Activated naive CD8-positive, alpha-beta T cell treated with anti-CD3 and anti-CD28 coated beads for 36 hours (primary cell): ENCODE measurements at places on chromosomes 13 and 19. TPM values are rescaled to one million over a fixed set of nuclear protein-coding genes. Genes with fewer than 3 reads are reported as not detected.

The STAP2 gene
- 13.1 TPM for total RNA-seq

The APLP1 gene
- 0.88 TPM for total RNA-seq

The B3GNT8 gene
- total RNA-seq = 0.48 TPM

The SEMA6B gene
- total RNA-seq = not detected

GRCh38 chr13:111429064-111429558 is 108.7 kb downstream of the TEX29 start:
- peaks cover 10% of the 10 kb centered on the region for H3K27me3 ChIP-seq
- DNase-seq = peak; percentile 31
- H3K36me3 ChIP-seq = no peaks in the 10 kb centered on the region
- H3K27ac ChIP-seq = no peak overlapping the region
- H3K4me1 ChIP-seq = no peaks in the 10 kb centered on the region

GRCh38 chr13:79987761-79988160 is 353.2 kb downstream of the SPRY2 start:
- H3K36me3 ChIP-seq = no peaks in the 10 kb centered on the region
- no peak overlapping the region for H3K27ac ChIP-seq
- H3K27me3 ChIP-seq = no peaks in the 10 kb centered on the region
- H3K4me1 ChIP-seq = no peaks in the 10 kb centered on the region
- no peak for DNase-seq
- H3K4me3 ChIP-seq = no peak overlapping the region

- H3K27ac ChIP-seq = peak within 1 kb of the TSS; percentile 98
- DNase-seq = peak; percentile 65
- H3K4me1 ChIP-seq = peaks cover 53% of the 10 kb centered on the region
- no peaks in the 10 kb centered on the region for H3K27me3 ChIP-seq
- H3K36me3 ChIP-seq = peaks cover 37% of the 10 kb centered on the region
- peak within 1 kb of the TSS; percentile 96 for H3K4me3 ChIP-seq
Measured at GRCh38 chr13:42272115-42272803, at the start of gene AKAP11. Gene AKAP11 (plus strand): TSS chr13:42272152. CDS start chr13:42286349, 14,197 bp downstream.

DNA sequence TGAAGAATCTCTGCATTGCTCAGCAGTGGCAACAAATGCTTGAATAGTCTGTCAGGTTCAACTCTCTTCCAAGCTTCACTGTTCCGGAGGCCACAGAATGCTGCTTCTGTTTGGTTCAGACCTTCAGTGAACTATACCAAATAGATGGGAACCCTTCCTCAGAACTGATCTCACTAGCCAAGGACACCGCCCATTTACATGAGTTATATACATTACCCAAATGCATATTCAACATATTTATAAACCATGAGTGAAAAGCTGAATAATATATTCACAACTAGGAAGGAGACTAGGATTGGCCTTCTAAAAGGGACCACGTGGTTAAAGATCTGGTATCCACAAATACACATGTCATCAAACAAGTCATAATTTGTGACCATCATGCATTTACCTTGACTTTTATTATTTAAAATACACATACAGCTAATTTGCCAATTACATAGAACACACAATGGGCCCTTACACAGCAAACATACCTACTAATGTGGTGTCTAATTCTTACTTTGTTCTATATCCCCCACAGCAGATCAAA is 49.3 kb downstream of the ENOX1 start:
- H3K27me3 ChIP-seq = no peaks in the 10 kb centered on the region
- no peaks in the 10 kb centered on the region for H3K36me3 ChIP-seq
- no peak overlapping the region for H3K27ac ChIP-seq
- DNase-seq = no peak
- no peaks in the 10 kb centered on the region for H3K4me1 ChIP-seq

DNA sequence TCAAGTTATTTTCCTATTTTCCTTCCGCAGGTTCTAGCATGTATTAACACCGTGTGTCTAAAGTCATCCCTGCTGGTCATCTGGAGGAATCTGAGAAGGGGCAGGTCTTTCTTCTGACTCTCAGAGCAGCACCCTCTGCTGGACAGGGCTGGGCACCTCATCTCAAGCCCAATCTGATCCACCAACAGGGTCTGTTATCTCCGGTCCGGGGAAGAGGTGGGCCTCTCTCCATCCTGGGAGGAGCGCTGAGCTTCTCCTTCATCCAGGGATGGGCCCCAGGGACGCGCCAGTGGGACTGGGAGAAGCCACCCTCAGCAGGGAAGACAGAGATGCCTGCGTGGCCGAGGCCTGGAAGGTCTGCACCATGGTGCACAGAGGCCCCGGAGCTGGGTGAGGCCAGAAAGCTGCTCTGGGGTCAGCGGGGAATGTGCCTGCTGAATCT is 26.0 kb upstream of the ZNF331 start:
- DNase-seq = peak; percentile 49
- no peaks in the 10 kb centered on the region for H3K36me3 ChIP-seq
- no peaks in the 10 kb centered on the region for H3K27me3 ChIP-seq
- peaks cover 3% of the 10 kb centered on the region for H3K4me1 ChIP-seq
- no peak overlapping the region for H3K4me3 ChIP-seq

DNA sequence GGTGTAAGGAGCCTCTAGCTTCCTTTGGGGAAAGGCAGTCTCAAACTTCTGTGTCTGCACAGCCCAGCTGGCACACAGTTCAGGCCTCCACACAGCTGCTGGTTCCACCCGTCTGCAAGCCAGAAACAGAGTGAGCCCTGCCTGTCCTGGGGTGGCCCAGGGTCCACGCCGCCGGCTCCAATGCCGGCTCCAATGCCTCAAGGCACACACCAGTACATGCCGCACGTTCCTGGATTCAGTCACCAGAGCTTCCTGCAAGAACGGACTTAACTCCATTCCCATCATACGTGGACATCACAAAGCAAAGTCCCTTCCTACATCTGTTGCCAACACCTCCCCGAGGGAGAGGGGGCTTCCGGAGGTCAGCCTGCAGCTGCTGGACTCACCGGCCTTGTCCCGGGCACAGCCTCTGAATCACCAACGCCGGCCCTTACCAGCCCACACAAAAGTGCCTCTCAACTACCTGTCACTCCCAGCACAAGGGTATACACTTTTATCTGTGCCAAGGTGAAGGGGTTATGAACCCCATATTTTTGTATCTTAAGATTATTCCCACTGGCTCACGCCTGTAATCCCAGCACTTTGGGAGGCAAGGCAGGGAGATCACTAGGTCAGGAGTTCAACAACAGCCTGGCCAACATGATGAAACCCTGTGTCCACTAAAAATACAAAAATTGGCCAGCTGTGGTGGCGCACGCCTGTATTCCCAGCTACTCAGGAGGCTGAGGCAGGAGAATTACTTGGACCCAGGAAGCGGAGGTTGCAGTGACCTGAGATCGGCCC is 8.5 kb downstream of the SH3GL1 start:
- DNase-seq = no peak
- no peaks in the 10 kb centered on the region for H3K27me3 ChIP-seq
- H3K4me1 ChIP-seq = peaks cover 23% of the 10 kb centered on the region
- no peak overlapping the region for H3K27ac ChIP-seq

- H3K36me3 ChIP-seq = no peaks in the 10 kb centered on the region
- H3K4me1 ChIP-seq = peaks cover 4% of the 10 kb centered on the region
- H3K27ac ChIP-seq = no peak overlapping the region
- no peak overlapping the region for H3K4me3 ChIP-seq
- DNase-seq = no peak
Measured at GRCh38 chr13:46535825-46536224, 17.1 kb upstream of the LRCH1 start.

DNA sequence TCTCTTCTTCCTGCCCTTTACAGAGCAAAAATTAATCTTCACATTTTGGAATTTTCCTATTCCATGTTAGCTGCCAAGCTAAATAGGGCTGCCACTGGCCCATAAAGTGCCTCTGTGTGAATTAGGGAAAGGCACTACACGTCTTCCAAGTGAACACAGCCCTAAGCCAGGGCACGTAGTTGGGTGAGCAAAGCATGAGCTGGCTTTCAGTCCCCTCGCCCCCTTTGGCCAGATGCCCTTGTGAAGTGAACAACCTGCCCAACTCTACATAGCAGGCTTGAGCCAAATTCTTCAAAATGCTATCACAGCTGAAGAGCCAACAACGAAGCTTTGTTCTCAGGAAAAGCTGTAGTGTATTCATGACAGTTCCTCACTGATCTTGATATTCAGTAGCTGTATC is 213.1 kb downstream of the OXGR1 start:
- H3K27me3 ChIP-seq = no peaks in the 10 kb centered on the region
- H3K36me3 ChIP-seq = no peaks in the 10 kb centered on the region
- H3K4me1 ChIP-seq = no peaks in the 10 kb centered on the region

GRCh38 chr19:53086949-53087348 is 16.3 kb downstream of the ZNF160 start:
- DNase-seq = no peak
- peak overlapping the region; percentile 16 for H3K27ac ChIP-seq
- peaks cover 89% of the 10 kb centered on the region for H3K36me3 ChIP-seq
- H3K4me1 ChIP-seq = no peaks in the 10 kb centered on the region
- no peak overlapping the region for H3K4me3 ChIP-seq
- no peaks in the 10 kb centered on the region for H3K27me3 ChIP-seq

DNA sequence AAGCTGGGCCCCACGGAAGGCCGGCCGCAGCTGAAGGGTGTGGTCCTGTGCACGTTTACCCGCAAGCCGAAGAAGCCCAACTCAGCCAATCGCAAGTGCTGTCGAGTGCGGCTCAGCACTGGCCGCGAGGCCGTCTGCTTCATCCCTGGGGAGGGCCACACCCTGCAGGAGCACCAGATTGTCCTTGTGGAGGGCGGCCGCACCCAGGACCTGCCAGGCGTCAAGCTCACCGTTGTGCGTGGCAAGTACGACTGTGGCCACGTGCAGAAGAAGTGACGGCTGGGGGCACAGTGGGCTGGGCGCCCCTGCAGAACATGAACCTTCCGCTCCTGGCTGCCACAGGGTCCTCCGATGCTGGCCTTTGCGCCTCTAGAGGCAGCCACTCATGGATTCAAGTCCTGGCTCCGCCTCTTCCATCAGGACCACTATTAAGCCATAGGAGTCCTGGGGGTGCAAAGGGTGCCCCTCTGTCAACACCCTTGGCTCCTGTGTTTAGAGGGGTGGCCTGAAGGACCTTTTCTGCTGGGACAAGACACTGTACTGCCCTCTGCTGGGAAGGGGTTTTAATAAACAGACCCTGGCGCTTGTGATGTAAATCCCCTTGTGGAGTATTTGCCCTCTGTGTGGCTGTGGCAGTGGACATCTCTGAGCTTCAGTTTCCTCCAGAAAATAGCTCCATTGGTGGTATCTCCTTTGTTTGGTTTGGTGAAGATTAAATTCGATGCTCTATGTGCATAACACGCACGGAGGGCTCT is 1.9 kb downstream of the MRPS12 start:
- H3K27ac ChIP-seq = no peak overlapping the region
- H3K27me3 ChIP-seq = no peaks in the 10 kb centered on the region
- peaks cover 49% of the 10 kb centered on the region for H3K36me3 ChIP-seq
- H3K4me3 ChIP-seq = peak overlapping the region; percentile 42

DNA sequence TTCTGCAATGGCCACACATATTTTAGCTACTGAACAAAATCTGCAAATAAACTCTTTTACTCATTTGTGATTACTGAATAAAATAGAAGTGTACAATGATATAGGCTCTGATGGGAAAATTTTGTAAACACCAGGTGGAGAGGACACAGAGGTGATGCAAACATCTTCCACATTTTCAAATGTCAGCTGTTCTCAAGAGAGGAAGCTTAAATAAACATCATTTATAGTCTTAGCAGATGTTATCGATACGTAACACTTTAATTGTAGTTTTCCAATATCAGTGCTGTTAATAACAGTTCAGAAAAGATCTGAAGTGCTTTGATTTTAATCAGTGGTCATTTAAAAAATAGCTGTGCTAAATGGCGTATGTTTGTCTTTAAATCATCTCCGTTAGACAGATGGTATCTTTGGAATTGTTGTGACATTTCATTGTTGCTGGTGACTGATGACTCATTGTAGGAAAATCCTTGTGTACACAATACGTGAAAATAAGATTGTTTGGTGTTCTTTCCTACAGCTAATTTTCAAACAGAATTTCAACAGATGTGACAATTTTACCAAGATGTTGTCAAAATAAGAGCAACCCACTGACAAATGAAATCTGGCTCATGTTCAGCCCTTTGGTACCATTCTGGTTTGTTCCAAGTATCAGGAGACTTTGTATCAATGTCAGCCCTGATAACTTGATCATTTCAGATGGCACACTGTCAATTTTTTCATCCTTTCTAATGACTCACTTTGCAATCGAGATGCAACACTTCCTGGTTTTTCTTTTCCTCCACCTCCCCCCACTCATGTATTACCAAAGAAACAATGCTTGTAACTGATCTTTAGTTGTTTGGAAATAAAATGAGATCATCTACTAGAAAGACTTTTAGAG is 516.0 kb downstream of the DCT start:
- H3K27ac ChIP-seq = no peak overlapping the region
- H3K27me3 ChIP-seq = peaks cover 15% of the 10 kb centered on the region
- H3K36me3 ChIP-seq = no peaks in the 10 kb centered on the region
- no peak overlapping the region for H3K4me3 ChIP-seq
- no peaks in the 10 kb centered on the region for H3K4me1 ChIP-seq

DNA sequence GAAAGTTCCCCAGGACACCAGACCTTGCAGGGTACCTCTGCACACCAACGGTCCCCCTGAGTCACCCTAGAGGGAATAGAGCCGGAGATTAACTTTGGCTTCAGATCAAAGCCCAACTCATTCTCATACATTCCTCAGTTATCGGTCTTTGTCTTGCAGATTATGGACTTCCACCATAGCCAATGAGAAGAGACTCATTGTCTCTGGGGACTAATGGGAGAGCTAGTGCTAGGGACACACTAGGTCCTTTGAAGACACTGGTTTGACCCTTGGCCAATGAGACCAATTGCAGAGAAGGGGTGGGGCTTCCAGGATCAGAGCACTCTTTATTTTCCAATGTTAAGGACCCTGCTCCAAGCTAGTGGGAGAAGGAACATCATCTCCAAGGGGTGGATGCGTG is 6.1 kb downstream of the KLK7 start:
- H3K27ac ChIP-seq = no peak overlapping the region
- no peak for DNase-seq
- H3K36me3 ChIP-seq = no peaks in the 10 kb centered on the region
- peaks cover 73% of the 10 kb centered on the region for H3K27me3 ChIP-seq
- H3K4me1 ChIP-seq = no peaks in the 10 kb centered on the region

DNA sequence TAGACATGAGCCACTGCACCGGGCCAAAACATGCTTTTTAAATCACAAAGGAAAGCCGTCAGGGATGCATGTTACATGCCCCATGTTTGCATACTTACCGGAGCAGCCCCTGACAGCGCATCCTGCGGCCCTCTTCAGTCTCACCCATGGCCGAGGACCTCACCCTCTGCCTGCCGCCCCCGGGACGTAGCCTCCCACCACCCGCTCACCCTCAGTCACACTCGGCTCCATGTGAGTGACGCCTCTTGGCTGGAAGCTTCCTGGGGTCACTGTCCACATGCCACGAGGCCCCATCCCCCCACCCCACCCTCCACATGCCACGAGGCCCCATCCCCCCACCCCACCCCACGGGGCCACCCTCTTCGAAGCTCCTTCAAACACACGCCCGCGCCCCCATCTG is 46.1 kb upstream of the SPACA7 start:
- H3K4me3 ChIP-seq = no peak overlapping the region
- no peak overlapping the region for H3K27ac ChIP-seq
- no peak for DNase-seq
- H3K27me3 ChIP-seq = peaks cover 44% of the 10 kb centered on the region

GRCh38 chr13:101967781-101968180 is 434.1 kb downstream of the FGF14 start:
- H3K27ac ChIP-seq = no peak overlapping the region
- H3K36me3 ChIP-seq = no peaks in the 10 kb centered on the region
- no peak overlapping the region for H3K4me3 ChIP-seq
- H3K4me1 ChIP-seq = no peaks in the 10 kb centered on the region
- H3K27me3 ChIP-seq = peaks cover 5% of the 10 kb centered on the region
- DNase-seq = no peak
